Suprapubic skin (tissue), 4 donors: ENCODE measurements at places on chromosomes 13 and 19. TPM values are rescaled to one million over a fixed set of nuclear protein-coding genes. Genes with fewer than 3 reads are reported as not detected.

The APOC1 gene
- total RNA-seq: 58.3 TPM

The ZNF723 gene
- not detected for total RNA-seq

The SKA3 gene
- total RNA-seq: 0.95 TPM

The CLEC4G gene
- 0.49 TPM for total RNA-seq

The ATP7B gene
- 2.0 TPM for total RNA-seq

The LRRC8E gene
- 15.2 TPM for total RNA-seq

The RXFP2 gene
- 0.25 TPM for total RNA-seq
